Gastroesophageal sphincter (tissue), 4 donors: ENCODE measurements at places on chromosomes 6 and 20. TPM values are rescaled to one million over a fixed set of nuclear protein-coding genes. Genes with fewer than 3 reads are reported as not detected.

DNA sequence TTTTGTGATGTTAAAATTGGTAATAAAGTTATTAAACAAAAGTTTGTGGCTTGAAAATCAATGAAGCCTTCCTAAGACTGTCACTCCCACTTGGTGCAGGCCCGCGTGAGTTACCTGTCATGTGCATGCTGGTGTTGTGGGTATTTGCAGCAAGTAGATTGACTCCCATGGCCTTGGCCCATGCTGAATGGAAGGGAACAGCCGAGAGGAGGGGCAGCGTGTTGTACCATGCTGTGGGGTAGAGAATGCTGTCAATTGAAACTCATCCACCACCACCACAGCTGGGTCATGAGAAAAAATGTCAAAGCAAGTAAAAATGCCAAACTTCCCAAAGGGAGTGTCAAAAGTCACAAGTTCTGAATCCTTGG, 12.7 kb upstream of the VNN1 start:
- no peak for ATAC-seq

DYNLT2 gene
- total RNA-seq = 1.5 TPM

GRCh38 chr6:162572240-162572639, 155.3 kb downstream of the PRKN start:
- ATAC-seq = no peak

- no peak for ATAC-seq
Observed at GRCh38 chr6:10800810-10801209, 37.5 kb downstream of the MAK start.

OR2H1 gene
- not detected for total RNA-seq

GRCh38 chr6:169709293-169709692, 7.4 kb downstream of the C6orf120 start:
- no peak for ATAC-seq

DNA sequence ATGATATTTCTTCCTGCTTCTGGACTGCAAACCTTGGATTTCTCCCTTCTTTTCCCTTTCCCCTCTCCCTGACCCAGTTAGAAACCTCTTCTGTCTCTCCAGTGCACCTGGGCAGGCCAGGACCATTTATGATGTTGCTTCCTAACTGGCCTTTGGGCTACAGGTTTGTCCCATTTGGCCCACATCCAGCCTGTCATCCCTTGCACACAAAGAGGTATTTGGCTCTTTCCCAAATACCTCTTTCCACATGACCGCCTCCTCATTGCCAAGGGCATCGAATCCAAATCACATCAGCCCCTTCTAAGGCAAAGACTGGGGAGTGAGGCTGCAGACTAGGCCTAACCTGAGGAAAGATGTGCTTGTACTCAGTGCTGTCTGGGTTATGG, 13.6 kb downstream of the FGD2 start:
- ATAC-seq = no peak

- no peak for ATAC-seq
Observed at GRCh38 chr6:135525594-135525993, 28.1 kb upstream of the AHI1 start.

MEP1A gene
- total RNA-seq = not detected

DNA sequence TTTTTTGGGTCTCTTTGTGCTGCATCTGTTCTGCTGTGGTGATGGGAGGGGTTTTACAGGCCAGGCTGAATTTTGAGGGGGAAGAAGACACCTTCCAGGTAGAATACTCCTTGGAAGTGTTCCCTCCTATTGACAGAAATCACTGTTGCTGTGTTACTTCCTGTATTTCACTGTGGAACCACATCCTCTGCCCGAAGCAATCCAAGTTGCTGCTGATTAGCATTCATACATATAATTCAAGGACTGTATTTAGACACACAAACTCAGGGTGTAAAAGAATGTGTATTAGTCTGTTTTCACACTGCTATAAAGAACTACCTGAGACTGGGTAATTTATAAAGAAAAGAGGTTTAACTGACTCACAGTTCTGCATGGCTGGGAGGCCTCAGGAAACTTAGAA, 50.6 kb upstream of the TMEM244 start:
- ATAC-seq = no peak

- ATAC-seq = no peak
Observed at GRCh38 chr6:138818496-138819194, 22.8 kb downstream of the ECT2L start.

LATS1 gene
- total RNA-seq = 29.2 TPM
